KG1 (cell line): ENCODE measurements at places on chromosomes 1 and 21.

DNA sequence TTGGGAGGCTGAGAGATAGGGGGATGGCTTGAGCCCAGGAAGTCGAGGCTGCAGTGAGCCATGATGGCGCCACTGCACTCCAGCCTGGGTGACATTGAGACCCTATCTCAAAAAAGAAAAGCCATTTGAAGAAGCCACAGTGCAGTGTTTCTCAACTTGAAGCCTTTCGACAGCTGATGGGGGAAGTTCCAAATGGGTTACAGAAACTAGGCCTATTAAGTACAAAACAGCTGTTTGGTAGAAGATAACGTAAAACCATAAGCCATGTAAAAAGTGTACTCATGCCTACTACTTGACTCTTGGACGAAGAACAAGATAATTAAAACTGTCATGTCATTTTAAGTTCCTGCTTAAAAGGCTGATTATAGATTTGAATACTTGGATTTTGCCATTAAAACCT lies 16.6 kb downstream of the COPA start:
- no peak for DNase-seq

DNA sequence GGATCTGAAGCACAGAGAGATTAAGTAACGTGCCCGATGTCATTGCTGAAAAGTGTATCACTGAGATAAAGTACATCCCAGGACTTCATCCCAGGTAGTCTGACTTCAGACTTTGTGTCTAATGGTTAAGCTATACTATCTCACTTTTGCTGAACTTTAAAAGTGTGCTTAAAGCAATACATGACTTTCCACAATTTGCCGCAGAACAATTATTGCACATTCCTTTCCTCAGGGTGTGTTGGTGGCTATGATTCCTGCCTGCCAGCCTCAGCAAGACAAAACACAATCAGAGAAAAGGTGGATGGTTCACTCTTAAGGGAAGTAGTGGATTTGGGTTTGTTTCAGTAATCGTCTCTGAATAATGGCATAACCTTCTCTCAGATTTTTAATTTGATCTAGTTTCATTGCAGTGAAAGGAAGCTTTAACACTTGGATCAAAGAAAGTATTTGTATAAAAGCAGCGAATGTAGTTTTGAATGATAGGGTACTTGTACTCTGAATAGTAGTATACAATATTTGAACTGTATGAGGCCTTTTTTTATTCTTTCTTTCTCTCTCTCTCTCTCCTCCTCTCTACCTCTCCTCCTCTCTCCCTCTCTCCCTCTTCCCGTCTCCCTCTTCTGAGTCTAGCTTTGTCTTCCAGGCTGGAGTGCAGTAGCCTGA lies 47.0 kb downstream of the CNST start:
- no peak for DNase-seq

- no peak for DNase-seq
These were observed 101.1 kb downstream of the MRPS6 start for GRCh38 chr21:34174470-34174869.

GRCh38 chr1:24849672-24850295 lies 80.3 kb downstream of the RUNX3 start:
- peak; percentile 11 for DNase-seq

GRCh38 chr1:57474137-57474750 lies 50.4 kb upstream of the DAB1 start:
- DNase-seq = no peak

GRCh38 chr1:173287785-173288184 lies 80.7 kb upstream of the TNFSF4 start:
- DNase-seq = no peak

DNA sequence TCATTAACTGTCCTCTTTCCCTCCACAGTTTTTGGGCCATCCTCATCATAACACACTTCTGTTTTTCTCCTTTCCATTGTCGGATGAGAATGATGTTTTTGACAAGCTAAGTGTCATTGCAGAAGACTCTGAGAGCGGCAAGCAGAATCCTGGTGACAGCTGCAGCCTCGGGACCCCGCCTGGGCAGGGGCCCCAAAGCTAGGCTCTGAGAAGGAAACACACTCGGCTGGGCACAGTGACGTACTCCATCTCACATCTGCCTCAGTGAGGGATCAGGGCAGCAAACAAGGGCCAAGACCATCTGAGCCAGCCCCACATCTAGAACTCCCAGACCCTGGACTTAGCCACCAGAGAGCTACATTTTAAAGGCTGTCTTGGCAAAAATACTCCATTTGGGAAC lies 28.6 kb upstream of the IFNAR1 start:
- DNase-seq = no peak

- DNase-seq = peak; percentile 41
These were observed 33.4 kb upstream of the TENT5B start for GRCh38 chr1:27045973-27046558.
